ENCODE measurements at places on chromosomes 3 and 15. TPM values are rescaled to one million over a fixed set of nuclear protein-coding genes. Genes with fewer than 3 reads are reported as not detected.

BDH1 gene
- 16.2 TPM for total RNA-seq

RASL12 gene
- 43.2 TPM for total RNA-seq

TUSC7 gene
- not detected for total RNA-seq

EXD1 gene
- not detected for total RNA-seq

ERICH6 gene
- not detected for total RNA-seq

REC114 gene
- not detected for total RNA-seq
